ENCODE measurements at places on chromosomes 3 and 15.

- no peak for DNase-seq
These were observed 94.9 kb downstream of the LRRK1 start for GRCh38 chr15:101013769-101014675.

GRCh38 chr3:57689367-57690053 lies 3.4 kb downstream of the DENND6A start:
- DNase-seq: no peak

DNA sequence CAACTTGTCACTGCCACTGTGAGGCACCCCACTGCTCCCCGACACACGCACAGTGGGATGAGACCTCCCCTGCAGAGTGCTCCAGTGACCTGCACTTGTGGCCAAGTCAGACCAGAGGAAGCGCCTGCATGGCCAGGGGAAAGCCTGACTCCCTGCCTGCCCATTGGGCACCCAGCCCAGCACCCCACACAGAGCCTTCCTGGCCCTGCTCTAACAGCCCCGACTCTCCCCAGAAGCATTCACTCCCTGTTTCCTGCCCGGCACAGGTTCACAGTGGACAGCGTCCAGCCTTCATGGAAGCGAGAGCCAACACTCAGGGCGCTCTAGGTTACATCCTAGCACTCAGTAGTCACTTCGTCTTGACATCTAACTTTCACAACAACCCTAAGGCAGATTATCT lies 27.8 kb downstream of the RBPMS2 start:
- no peak for DNase-seq

GRCh38 chr3:473033-473800 lies 276.7 kb downstream of the CHL1 start:
- no peak for DNase-seq

GRCh38 chr15:79896131-79896633 lies 632 bp downstream of the MTHFS start:
- no peak for DNase-seq

- DNase-seq: no peak
These were observed 39.5 kb downstream of the ITPR1 start for GRCh38 chr3:4532535-4533112.

- DNase-seq: no peak
These were observed 26.5 kb downstream of the CD200R1 start for GRCh38 chr3:112948346-112948838.

DNA sequence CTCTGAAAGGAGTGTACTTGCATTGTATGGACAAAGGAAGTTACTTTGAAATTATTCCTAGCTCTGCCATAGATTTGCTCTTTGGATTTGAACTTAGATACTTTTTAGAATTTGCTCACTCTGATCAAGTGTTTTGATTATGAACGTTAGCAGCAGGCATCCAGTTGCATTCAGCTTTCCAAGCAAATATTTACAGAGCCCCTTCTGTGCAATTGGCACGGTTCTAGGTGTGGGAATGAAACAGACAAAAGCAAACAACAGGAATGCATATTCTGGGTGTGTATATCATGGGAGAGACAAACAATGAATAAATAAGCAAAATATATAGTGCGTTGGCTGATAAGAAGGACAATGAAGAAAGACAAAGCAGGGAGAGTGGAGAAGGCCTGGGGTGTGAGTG lies 125.5 kb upstream of the ADAMTS9 start:
- no peak for DNase-seq

DNA sequence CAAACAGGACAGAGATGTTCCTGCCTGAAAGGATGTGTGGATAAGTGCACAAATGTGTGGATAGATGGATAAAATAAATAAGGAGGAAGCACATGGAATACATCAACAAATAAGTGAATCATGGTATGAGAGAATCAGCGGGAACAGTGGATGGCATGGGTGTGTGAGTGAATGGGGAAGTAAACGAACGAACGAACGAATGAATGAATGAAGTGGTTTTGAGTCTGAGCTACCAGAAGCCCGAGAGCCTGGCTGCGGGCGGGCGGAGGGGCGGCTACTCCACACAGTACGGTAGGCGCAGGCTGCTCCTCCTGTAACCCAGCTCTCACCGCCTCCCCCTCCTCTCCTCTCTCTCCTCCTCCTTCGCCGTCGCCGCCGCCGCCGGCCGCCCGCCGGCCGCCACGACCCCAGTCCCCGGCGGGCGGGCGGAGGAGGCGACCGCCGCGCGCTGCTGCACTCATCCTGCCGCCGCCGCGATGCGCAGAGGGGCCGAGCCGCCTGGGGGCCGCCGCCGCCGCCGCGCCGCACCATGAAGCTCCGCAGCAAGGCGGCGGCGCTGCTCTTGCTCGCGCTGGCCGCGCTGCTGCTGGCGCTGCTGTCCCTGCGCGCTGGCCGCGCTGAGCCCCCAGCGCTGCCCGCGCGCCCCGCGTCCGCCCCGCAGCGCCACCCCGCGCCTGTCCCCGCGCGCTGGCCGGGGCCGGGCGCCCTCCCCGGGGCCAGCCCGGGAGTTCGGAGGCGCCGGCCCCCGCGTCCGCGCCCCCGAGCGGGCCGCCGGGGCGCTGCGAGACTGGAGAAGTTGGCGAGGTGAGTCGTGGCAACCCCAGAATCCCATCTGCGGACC lies at the start of gene GXYLT2:
GXYLT2 (plus strand) TSS at position 342 of the 841 bp plus-strand sequence; CDS start at position 530, 188 bp downstream.
- no peak for DNase-seq

DNA sequence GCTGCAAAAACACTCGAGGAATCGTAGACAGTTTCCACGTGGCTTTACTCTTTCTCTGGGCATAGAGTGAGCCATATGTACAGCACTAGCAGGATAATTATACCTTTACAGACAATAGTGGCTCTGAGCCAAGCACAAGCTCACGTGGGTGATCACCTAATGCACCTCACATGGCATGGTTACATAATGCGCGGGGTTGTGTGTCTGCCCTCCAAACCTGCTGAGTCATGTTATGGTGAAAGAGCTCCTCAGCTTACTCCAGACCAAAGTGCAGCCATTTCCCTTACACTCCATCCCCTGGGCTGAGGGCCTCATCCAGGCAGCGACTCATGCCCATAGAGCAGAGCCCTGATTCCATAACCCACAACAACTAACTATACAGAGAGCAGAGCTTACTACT lies 1458.4 kb upstream of the CADM2 start:
- no peak for DNase-seq

DNA sequence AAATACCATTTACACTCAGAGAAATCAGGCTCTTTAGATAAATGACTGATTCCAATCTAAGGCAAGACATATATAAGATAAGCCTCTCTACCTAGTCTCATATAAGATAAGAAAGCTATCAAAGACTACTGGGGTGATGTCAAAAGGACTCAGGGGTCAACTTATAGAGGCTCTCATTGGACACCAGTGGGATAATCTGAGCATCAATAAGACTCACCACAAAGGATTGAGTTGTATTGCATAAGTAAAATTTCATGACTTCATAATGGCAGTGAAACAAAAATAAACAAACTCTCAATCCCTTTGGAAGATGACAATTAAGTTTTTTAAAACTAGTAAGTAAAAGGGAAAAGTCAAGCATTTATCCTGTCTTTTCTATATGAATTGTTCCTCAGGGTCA lies 317.8 kb downstream of the SHQ1 start:
- DNase-seq: no peak

DNA sequence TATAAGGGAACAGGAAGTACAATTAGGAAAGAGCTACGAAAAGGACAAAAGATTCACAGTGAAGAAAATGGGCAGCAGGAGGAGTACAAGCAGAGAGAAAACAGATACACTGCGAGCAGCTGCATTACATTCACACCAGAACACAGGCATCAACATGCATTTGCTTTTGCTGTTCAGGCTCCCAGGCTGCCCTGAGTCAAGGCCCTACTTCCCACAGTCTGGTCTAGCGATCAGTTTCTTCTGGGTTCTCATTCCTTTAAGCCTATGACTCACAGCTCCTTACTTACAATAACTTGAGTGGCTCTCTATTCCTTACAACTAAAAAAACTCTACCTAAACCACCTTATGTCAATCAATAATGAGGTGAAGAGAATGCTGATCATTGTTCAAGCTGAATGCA lies 24.5 kb upstream of the ZNF445 start:
- no peak for DNase-seq

- DNase-seq: no peak
These were observed 24.0 kb upstream of the TLE3 start for GRCh38 chr15:70121624-70122302.

GRCh38 chr15:48992096-48992495 lies 28.4 kb upstream of the SHC4 start:
- no peak for DNase-seq
